ENCODE measurements at places on chromosomes 5 and 9.

DNA sequence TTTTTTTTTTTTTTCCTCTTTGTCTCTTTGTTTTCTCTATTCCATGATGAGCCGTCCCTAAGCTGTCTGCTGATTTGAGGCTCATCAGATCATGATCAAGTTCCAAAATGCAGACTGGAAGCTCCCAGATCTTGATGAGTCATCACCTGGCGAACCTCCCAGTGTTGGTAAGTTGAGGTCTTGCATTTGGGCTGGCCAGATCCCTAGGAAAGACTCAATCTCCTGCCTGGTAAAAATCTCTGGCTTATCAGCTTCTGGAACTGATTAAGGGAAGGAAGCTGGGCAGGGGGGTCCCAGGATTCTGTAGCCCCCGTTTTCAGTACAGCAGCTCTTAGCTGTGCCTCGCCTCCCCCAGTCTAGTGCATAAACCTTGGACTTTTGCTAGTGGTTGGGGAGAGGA lies 69.0 kb downstream of the TSPAN17 start:
- DNase-seq, result no peak

GRCh38 chr5:173904151-173904550 lies 16.0 kb downstream of the CPEB4 start:
- DNase-seq, result no peak

GRCh38 chr5:22079566-22079965 lies 773.6 kb downstream of the CDH12 start:
- no peak for DNase-seq

DNA sequence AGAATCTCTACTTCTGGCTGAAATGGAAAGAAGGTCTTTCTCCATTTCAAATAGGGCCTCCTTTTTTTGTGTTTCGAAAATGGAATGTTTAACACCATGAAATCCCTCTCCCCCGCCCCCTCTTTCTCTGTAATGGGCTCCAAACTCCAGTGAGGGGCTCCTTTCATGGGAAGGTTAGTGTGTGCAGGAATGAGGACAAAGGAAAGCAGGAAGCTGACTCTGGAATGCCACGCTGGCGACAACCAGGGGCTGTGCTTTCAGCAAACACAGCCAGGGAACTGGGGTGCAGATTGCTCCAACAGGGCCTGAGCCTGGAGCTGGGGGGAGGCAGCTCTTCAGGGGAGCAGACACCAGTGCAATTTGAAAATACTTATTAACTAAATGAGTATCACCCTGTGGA lies 82.8 kb downstream of the CRB2 start:
- no peak for DNase-seq

- DNase-seq, result no peak
These were observed 13.8 kb downstream of the FOXE1 start for GRCh38 chr9:97866848-97867247.

DNA sequence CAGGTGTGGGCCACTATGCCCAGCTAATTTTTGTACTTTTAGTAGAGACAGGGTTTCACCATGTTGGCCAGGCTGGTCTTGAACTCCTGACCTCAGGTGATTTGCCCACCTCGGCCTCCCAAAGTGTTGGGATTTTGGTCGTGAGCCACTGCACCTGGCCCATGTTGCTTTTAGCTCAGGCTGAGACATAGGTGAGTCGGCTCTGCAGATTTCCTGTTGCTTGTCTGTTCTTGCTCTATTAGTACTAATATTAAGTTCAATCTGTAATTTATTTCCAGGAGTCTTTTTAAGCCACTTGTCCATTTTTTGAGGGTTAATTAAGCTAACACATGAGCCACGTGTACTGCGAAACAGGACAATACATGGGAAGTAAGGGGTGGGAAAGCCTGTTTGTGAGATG lies 21.4 kb upstream of the BASP1 start:
- DNase-seq, result no peak

Measured in GM19239 (cell line).